ENCODE measurements at places on chromosomes 3 and 15.

GRCh38 chr3:1805331-1805730, 293.3 kb upstream of the CNTN4 start:
- no peak for DNase-seq

DNA sequence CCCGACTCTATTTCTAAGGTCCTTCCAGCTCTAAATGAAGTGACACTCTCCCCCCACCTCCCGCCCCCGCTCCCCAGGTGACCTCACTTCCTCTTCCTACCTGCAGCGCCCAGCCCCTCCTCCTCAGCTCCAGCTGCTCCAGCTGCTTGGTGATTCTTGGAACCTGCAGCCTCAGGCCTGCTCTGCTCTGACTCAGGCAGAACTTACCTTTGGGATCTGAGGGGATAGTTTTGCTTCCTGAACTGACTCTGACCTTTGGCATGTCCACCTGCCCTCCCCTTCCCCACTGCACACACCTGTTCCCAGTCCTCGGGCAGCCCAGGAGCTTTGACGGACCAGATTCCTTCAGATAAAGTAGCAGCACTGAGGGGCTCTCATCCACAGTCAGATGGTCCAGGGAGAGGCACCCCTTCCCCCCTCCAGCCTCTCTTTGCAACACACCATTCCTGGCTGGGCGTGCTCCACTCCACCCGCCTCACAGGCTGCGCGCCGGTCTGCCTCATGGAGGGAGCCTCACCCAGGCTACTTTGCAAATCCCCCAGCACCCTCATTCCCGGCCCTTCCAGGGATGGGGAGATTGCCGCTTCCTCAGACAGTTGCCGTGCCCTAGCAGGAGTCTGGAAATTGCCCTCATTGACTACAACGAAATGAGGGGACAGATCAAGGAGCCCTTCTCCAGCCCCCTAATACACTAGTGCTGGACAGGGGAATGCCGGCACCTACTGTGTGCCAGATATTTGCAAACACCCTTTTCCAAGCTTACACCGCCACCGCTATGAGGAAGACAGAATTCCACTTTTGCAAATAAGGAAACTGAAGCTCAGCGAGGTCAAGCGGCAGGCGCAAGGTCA, 692 bp upstream of the C15orf39 start:
- DNase-seq = no peak

DNA sequence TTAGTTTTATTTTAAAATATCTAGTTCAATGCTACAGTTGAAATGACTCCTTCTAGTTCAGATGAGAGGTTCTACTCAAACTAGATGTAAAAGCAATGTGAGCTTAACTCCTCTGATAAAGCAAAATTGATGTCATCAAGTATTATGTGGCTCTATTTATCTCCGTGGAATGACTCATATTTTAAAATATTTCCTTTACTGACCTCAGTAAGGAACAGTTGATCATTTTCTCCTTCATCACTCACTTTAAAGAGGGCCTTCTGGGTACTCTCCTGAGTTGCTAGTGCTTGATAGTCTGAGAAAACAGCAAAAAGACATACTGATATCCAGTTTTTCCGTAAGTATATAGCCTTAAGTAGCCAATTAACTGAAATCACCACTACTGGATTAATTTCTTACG, 1099.3 kb downstream of the ROBO2 start:
- DNase-seq = no peak

GRCh38 chr15:55965091-55965490, 28.3 kb downstream of the NEDD4 start:
- no peak for DNase-seq

DNA sequence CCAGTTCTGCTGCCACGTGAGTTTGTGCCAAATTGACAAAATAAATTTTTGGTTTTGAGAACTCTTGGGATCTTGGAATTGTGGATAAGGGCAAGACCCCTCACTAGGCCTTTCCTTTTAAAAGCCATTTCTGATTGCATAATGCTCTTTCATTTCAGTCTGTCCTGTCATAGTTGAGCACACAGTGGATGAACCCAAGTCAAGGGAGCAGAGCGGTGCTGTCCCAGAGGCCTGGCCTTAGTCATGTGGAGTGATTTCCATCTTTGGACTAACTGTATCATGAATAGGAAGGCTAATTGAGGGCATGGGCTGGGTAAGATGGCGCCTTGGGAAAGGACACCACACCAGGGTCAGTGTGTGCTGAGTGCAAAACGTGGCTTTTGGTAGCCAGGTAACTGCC, 304.0 kb downstream of the UACA start:
- no peak for DNase-seq

- DNase-seq = no peak
Measured at GRCh38 chr15:39942753-39943150, 8.8 kb downstream of the EIF2AK4 start.

- no peak for DNase-seq
Measured at GRCh38 chr3:61299343-61300005, 48.2 kb upstream of the FHIT start.

GRCh38 chr3:35028157-35028556, 611.2 kb upstream of the ARPP21 start:
- DNase-seq = no peak

- no peak for DNase-seq
Measured at GRCh38 chr3:62592408-62592807, 219.1 kb upstream of the FEZF2 start.

DNA sequence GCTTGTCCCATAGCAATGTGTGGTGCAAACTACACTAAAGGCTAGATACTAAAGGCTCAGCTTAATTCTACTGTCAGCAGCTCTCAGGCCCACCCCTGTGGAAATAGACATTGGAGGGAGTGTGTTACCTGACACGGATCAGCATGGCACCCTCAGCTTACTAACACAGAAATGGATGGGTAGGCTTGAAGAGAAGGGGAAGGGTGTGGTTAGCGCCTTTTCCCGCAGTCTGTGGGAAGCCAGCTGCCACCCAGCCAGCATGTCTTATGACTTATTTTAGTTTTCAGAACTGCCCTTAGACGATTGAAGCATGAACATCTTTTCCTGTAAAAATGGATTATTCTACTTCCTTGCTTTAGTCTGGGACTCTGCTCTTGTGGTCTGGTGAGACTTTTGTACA, 25.8 kb upstream of the ADPGK start:
- no peak for DNase-seq

DNA sequence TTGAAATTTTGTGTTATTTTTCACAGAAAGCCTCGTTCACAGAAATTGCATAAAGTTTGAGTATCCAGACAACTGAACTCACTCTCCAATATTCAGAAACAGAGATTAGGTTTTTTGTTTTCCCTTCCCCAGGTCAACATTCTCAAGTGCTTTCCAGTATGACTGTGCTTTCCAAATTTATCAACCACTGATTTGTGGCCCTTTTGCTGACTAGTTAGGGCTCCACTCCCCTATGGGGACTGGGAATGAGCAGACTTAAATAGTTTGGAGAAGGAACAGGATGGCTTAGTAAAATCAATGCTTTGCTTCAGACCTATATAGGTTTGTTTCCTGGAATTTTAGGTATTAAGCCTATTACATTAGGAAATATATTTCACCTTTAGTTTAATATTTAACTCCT, 38.2 kb upstream of the NAALADL2 start:
- no peak for DNase-seq

GRCh38 chr15:72222393-72222792, 8.6 kb downstream of the PKM start:
- no peak for DNase-seq

DNA sequence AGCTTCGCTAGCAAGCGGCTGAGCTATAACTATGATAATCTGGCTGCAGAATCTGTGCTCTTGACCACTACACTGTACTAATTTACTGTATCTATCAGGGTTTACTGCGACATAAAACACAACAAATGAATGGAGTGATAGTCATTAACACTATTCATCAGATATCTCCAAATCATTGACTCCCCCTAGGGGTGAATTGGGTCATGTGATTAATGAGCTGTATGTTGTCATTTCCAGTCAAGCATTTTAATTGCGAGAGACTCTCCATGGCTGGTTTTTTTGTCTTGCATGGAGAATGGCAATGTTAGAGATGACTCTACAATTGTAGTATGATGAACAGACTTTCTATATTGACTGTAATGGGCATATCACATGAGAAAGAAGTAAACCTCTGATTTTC, 10.5 kb upstream of the TM4SF18 start:
- DNase-seq = no peak

GRCh38 chr3:29942297-29942696, 661.4 kb downstream of the RBMS3 start:
- DNase-seq = no peak

- no peak for DNase-seq
Measured at GRCh38 chr3:31918179-31919150, 62.6 kb downstream of the OSBPL10 start.

DNA sequence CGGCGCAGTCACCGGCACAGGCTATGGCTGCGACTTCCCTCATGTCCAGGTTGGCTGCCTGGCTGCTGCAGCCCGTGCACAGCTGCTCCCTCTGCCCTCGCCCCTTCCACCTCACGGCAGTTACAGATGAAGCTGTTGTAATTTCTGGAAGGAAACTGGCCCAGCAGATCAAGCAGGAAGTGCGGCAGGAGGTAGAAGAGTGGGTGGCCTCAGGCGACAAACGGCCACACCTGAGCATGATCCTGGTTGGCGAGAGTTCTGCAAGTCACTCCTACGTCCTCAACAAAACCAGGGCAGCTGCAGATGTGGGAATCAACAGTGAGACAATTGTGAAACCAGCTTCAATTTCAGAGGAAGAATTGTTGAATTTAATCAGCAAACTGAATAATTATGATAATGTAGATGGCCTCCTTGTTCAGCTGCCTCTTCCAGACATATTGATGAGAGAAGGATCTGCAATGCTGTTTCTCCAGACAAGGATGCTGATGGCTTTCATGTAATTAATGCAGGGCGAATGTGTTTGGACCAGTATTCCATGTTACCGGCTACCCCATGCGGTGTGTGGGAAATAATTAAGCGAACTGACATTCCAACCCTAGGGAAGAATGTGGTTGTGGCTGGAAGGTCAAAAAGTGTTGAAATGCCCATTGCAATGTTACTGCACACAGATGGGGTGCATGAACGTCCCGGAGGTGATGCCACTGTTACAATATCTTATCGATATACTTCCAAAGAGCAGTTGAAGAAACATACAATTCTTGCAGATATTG, 13.2 kb upstream of the GNB4 start:
- DNase-seq = no peak

DNA sequence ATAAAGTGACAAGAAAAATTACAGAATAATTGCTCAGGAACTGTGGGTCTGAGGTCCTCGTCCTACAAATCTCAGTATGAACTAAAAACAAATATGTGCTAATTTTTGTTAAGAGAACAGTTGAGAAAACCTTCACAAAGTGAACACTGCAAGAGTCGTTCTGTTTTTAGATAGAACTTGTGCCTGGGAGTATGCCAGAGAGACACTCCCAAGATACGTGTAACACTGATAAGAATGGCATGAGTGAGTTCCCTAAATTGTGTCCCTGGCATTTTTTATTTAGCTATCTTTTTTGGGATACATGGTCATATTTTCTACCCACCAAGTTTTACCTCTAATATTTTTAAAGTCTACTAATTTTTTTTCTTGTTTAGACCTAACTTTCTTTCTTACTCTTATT, 860.0 kb upstream of the NR2F2 start:
- DNase-seq = no peak

DNA sequence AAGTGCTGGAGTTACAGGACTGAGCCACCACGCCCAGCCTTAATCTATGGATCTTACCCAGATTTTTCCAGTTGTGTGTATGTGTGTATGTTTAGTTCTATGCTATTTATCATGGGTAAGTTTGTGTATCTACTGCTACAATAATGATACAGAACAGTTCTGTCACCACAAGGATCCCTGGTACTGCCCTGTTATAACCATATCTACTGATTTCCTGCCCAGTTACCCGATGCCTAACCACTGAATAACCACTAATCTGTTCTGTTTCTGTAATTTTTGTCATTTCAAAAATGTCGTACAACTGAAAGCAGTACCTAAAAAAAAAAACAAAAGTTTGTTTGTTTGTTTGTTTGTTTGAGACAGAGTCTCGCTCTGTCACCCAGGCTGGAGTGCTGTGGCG, 123.7 kb upstream of the RAP2B start:
- DNase-seq = no peak

GRCh38 chr3:112984485-112984884, 6.3 kb upstream of the GTPBP8 start:
- DNase-seq = no peak

GRCh38 chr3:25150199-25150598, 277.9 kb upstream of the RARB start:
- no peak for DNase-seq

GRCh38 chr3:50359760-50360110, 414 bp upstream of the TMEM115 start:
- no peak for DNase-seq

- DNase-seq = no peak
Measured at GRCh38 chr3:44186111-44186672, 55.5 kb upstream of the TOPAZ1 start.

- DNase-seq = no peak
Measured at GRCh38 chr15:48360841-48361240, 29.6 kb downstream of the DUT start.

GRCh38 chr3:33699275-33699674, 18.8 kb downstream of the CLASP2 start:
- DNase-seq = no peak

- DNase-seq = no peak
Measured at GRCh38 chr3:137410028-137410427, 354.1 kb upstream of the SOX14 start.

- no peak for DNase-seq
Measured at GRCh38 chr3:129281726-129282125, 3.1 kb downstream of the HMCES start.

DNA sequence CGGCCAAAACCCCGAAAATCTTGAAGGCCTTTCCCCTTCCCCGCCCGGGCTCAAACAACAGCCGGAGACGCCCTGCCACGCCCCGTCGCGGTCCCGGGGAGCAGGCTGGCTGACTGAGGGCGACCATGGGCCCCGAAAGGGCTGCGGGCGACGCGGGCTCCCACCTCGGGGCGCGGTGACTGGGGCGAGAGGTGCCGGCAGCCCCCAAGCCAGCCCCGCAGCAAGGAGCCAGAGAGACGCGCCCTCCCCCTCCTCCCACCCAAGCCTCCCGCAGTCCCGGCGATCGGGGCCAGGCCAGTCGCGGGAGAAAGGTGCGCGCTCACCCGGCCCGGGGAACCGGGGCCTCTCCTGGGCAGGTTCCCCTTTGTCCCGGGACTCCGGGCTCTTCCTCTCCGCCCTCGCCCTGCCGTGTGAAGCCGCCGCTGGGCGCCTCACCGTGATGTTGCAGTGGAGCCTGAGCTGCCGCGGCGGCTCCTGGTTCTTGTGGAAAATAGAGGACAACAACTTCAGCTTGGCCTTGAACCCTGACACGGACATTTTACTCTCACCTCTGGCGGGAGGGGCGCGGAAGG, 30.6 kb upstream of the ZSCAN2 start:
- peak; percentile 25 for DNase-seq

- no peak for DNase-seq
Measured at GRCh38 chr15:38638811-38639210, 74.2 kb upstream of the RASGRP1 start.

All from HEK293T (cell line).